ENCODE measurements at places on chromosomes 5 and 9. TPM values are rescaled to one million over a fixed set of nuclear protein-coding genes. Genes with fewer than 3 reads are reported as not detected.

Gene SHISAL2B
- total RNA-seq = not detected

Gene SOHLH1
- not detected for total RNA-seq

Gene MYO10
- total RNA-seq = 3.8 TPM

Gene MAMDC4
- total RNA-seq = 1.7 TPM

Gene SPAAR
- total RNA-seq = 3.8 TPM

Gene SLC36A2
- total RNA-seq = not detected

Gene CD72
- 0.79 TPM for total RNA-seq

Gene SHROOM1
- 4.2 TPM for total RNA-seq

Gene GRIN3A
- not detected for total RNA-seq

Gene BAAT
- total RNA-seq = 0.20 TPM

Measured in right atrium auricular region (tissue), 2 donors.